ENCODE measurements at places on chromosomes 11 and 22. TPM values are rescaled to one million over a fixed set of nuclear protein-coding genes. Genes with fewer than 3 reads are reported as not detected.

- DNase-seq: no peak
Observed at GRCh38 chr11:28615542-28615941, 507.4 kb downstream of the METTL15 start.

- DNase-seq: no peak
Observed at GRCh38 chr11:102309621-102310541, 7.4 kb upstream of the BIRC3 start.

CATSPER1 gene
- total RNA-seq: 2.4 TPM

SCGB1D2 gene
- total RNA-seq: not detected

DNA sequence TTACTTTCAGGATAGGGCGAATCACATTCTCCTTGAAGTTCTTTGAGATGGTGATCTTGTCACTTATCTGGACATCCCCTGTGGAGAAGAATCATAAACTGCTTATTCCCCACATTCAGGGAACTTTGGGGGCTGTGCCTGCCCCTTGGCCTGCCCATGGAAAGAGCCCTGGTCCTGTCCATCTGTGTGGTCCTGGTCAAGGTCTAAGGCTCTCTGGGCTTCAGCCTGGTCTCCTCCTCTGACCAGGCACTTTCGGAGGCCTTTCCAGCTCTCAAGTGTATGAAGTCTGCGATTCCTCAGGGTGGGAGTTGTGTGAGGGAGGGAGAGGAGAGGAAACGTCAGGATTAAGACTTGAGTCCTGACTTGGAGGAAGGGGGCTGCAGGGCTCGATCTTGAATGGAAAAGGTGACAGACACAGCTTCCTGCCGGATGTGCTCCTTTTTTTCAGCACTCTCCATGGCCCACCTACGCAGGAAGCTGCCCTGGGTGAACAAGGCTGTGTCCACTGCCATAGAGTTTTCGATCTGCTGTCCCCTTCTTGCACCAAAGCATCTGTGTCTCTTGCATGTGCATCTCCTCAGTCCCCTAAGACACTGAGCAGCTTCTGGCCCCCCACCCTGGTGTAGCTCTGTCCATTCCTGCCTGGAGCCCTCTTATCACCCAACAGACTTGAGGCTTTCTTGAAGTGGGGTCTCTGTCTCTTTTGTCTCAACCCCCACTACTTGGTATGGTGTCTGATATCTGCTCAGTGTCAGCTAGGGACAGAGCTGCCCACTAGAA lies 50.8 kb upstream of the PHOX2A start:
- DNase-seq: no peak

DNA sequence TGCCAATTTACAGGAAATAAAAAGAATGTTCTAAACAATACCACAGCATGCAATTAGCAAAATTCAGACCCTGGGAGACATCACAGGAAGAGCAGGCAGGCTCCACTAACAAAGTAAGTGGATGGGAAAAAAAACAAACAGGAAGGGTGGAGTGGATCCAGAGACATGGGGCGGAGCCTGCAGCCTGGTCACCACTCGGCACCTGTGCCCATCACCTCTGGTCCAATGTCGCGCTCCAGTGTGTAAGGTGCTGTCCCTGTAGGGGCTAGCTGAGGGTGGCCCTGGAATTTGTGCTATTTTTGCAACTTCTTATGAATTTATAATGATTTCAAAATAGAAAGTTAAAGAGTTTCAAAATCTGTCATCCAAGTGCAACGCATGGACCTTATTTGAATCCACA lies 11.0 kb upstream of the MOB2 start:
- DNase-seq: no peak

DNA sequence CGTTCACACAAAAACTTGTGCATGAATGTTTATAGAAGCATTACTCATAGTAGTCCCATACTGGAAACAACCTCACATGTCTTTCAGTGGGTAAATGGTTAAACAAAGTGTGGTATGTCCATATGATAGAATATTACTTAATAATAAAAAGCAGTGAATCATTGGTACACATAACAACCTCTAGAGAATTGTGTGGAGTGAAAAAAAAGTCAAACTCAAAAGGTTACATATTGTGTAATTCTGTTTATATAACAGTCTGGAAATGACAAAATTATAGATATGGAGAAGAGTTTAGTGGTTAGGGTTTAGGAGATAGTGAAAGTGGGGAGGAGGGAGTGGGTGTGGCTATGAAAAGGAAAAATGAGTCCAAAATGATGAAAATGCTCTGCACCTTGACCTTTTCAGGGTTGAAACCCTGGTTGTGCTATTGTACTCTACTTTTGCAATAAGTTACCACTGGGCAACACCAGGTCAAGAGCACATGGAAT lies 243.4 kb upstream of the DDI1 start:
- DNase-seq: no peak
